ENCODE measurements at places on chromosomes 11 and 22. TPM values are rescaled to one million over a fixed set of nuclear protein-coding genes. Genes with fewer than 3 reads are reported as not detected.

CASTOR1 gene
- total RNA-seq, result 11.6 TPM

CCDC188 gene
- total RNA-seq, result 1.00 TPM

DEPDC7 gene
- 0.74 TPM for total RNA-seq

SEC14L2 gene
- 3.4 TPM for total RNA-seq

MFNG gene
- 33.6 TPM for total RNA-seq

DBX1 gene
- not detected for total RNA-seq

OR52I1 gene
- total RNA-seq, result not detected

SLN gene
- not detected for total RNA-seq

SNX15 gene
- total RNA-seq, result 27.6 TPM

SPINDOC gene
- 16.2 TPM for total RNA-seq

SERHL2 gene
- 1.00 TPM for total RNA-seq

SLC7A4 gene
- total RNA-seq, result 7.6 TPM

CCDC88B gene
- 11.5 TPM for total RNA-seq

HNRNPUL2 gene
- 37.7 TPM for total RNA-seq

RIC8A gene
- 107 TPM for total RNA-seq

RAB38 gene
- total RNA-seq, result 3.5 TPM

GGTLC3 gene
- total RNA-seq, result not detected

CALCA gene
- not detected for total RNA-seq

ZNF215 gene
- 2.5 TPM for total RNA-seq

CEND1 gene
- total RNA-seq, result not detected

DEAF1 gene
- 25.9 TPM for total RNA-seq

OR5B12 gene
- not detected for total RNA-seq

UPB1 gene
- 0.32 TPM for total RNA-seq

ELP4 gene
- 16.4 TPM for total RNA-seq

TTC28 gene
- 34.1 TPM for total RNA-seq

NTM gene
- total RNA-seq, result 2.9 TPM

EMID1 gene
- total RNA-seq, result 1.4 TPM

MS4A6E gene
- 3.6 TPM for total RNA-seq

SLC22A9 gene
- not detected for total RNA-seq
